CD14-positive monocyte (primary cell): ENCODE measurements at places on chromosomes 12 and 14.

DNA sequence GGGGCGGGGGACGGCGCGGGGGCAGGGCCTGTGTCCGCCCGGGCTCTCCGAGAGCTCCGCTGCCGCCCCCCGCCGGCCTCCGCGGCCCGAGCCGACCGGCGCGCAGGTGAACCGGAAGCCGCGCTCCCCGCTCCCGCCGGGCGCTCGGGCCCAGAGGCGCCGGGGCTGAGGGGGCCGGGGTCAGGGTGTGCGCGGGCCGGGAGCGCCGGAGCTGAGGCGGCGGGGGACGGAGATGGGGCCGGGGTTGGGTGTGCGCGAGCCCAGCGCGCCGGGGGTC is 431 bp downstream of the HIP1R start:
- DNase-seq: no peak

DNA sequence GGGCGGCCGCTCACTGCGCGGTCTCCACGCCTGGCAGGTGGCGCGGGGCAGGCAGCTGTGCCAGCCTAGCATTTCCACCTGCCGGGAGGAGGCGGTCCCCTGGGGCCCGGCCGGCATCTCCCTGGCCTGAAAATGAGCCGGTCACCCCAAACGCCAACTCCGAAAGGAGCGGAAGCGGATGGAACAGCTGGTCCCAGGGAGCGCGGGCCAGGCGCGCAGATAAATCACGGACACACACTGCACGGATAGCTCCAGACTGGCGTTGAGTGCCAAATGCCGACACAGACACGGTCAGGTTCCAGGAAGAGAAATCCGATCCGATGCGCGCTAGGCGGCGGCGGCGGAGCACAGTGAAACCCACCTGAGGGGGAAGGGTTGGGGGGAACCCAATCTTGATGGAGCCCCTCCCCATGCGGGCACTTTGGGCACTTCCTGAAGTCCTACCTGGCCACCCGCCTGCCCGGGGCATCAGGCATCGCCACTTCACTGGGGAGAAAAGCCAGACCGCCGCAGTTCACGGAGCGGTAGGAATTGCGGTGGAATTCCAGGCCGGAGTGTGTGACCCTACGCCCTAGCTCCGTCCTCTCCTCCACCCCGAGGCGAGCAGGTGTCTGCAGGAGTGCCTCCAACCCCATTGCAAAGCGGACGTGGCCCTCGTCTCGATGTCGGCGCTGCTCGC is 624 bp upstream of the PLEKHD1 start:
- DNase-seq: no peak

- DNase-seq: no peak
These were observed 101.9 kb downstream of the DACT1 start for GRCh38 chr14:58739674-58740073.

GRCh38 chr12:90299121-90299520 is 590.5 kb upstream of the ATP2B1 start:
- DNase-seq: no peak

- DNase-seq: no peak
These were observed 42.2 kb upstream of the GCH1 start for GRCh38 chr14:54944737-54945391.

GRCh38 chr12:23722655-23723054 is 226.8 kb downstream of the SOX5 start:
- no peak for DNase-seq

- peak; percentile 50 for DNase-seq
These were observed 186.6 kb upstream of the BCL2L14 start for GRCh38 chr12:11884116-11884515.

- no peak for DNase-seq
These were observed 68.6 kb downstream of the EEA1 start for GRCh38 chr12:92860521-92860920.

DNA sequence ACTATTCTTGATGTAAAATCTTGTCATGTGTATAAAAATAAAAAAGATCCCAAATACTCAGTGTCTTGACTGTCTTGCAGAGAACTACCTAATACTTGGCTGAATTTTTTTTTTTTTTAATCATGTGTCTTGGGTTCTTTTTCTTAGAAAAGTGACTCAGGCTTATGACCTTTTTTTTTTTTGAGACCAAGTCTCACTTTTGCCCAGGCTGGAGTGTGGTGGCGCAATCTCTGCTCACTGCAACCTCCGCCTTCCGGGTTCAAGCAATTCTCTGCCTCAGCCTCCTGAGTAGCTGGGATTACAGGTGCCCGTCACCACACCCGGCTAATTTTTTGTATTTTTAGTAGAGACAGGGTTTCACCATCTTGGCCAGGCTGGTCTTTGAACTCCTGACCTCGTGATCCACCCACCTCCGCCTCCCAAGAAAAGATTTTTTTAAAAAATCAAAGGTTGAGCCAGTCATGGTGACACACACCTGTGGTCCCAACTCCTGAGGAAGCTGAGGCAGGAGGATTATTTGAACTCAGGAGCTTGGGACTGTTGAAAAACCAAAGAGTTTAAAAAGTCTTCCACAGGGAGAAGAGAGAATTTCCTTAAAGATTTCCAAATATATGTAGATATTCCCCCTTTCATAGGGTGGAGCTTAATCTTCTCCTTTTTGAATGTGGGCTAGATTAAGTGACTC is 17.7 kb upstream of the TDG start:
- DNase-seq: no peak

DNA sequence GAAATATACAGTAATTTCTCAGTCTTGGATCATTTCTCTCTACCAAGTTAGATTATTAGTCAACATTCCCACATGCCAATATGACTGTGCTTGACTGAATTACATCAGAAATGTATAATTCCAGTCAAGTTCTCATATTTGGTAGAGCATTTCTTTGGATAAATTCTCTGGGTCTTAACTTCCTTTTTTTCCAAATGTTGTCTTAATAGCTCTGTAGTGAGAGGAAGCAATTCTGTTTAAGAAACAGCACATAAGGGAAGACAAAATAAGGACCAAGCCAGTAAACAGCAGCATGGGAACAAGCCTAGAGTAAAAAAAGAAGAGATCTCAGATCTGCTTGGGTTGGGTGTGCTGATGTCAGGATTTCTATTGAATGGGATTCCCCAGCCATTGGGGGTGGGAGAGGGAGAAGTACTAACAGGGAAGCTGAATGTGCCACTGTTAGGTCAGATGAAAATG is 14.2 kb upstream of the DYRK2 start:
- peak; percentile 39 for DNase-seq
